Tongue (tissue), 3 donors: ENCODE measurements at places on chromosomes 1 and 21. TPM values are rescaled to one million over a fixed set of nuclear protein-coding genes. Genes with fewer than 3 reads are reported as not detected.
A peak's percentile ranks its signal among the peaks of the same experiment; 100 is the strongest.

Gene H3-3A
- 482 TPM for total RNA-seq

Gene RIMKLA
- total RNA-seq, result 1.4 TPM

- no peak for DNase-seq
Measured at GRCh38 chr1:56897150-56898004, 42.8 kb downstream of the C8A start.

DNA sequence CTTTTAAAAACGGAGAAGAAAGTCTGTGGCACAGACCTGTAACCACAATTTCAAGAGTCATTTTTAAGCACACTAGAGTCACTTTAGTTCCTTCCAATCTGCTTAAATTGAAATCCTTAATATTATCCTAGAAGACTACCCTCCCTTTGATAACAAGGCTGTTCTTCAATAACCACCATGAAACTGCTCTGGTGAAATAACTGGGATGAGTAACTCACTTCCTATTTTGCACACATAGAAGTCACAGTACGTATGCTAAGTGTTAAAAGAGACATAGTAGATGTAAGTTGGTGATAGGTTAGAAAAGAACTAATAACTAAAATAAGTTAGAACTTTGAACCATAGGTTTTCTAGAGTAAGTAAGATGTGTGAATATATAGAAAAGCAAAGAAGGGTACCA is 107.8 kb downstream of the NME7 start:
- DNase-seq, result no peak

GRCh38 chr21:37087188-37087587 is 14.1 kb downstream of the TTC3 start:
- DNase-seq, result peak; percentile 14
